ENCODE measurements at places on chromosomes 1 and 21.

GRCh38 chr21:14686466-14687267 is 140.6 kb upstream of the SAMSN1 start:
- DNase-seq: no peak

DNA sequence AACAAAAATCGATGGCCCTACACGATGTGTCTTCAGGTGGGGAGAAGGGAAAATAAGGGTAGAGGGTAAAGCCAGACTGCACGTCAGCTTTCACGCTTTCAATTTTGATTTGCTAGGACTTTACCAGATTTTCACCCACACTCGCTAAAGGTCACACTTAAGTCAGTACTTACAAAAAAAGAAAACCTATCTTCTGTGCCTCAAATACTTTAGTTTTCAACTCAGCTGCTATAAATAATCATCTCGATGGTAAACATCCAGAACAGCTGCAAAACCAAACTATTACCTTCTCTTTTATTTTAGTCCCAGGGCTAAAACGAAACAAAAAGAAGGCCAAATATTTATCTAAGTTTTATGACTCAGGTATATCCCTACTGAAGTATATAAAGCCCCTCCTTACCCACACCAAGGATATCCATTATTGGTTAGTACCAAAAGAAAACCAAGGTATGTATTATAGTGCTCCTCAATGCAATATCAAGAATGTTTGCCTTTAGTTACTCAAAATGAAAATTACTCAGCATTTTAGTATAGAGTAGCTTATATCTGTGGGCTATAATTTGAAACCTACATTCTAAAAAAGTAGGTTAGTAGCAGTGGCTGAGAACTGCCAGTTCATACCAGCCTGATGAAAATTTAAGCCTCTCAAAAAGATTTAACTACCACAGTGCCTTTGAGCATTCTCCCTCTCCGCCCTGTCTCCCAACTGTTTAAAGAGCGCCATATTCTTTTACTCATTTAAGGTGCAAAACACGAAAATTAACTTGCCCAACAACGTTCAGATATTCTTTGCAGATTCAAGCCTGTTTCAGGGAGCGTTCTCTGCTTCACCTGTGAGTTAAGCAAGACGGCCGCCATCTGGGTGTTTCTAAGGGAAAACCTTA is 1.5 kb downstream of the CSDE1 start:
- DNase-seq: no peak

GRCh38 chr1:233787599-233787998 is 116.9 kb upstream of the SLC35F3 start:
- DNase-seq: no peak

GRCh38 chr1:18646786-18647410 is 16.3 kb downstream of the PAX7 start:
- DNase-seq: no peak

- no peak for DNase-seq
Measured at GRCh38 chr1:226157761-226158316, 28.7 kb downstream of the ACBD3 start.

GRCh38 chr1:10676963-10677362 is 119.5 kb downstream of the CASZ1 start:
- no peak for DNase-seq

DNA sequence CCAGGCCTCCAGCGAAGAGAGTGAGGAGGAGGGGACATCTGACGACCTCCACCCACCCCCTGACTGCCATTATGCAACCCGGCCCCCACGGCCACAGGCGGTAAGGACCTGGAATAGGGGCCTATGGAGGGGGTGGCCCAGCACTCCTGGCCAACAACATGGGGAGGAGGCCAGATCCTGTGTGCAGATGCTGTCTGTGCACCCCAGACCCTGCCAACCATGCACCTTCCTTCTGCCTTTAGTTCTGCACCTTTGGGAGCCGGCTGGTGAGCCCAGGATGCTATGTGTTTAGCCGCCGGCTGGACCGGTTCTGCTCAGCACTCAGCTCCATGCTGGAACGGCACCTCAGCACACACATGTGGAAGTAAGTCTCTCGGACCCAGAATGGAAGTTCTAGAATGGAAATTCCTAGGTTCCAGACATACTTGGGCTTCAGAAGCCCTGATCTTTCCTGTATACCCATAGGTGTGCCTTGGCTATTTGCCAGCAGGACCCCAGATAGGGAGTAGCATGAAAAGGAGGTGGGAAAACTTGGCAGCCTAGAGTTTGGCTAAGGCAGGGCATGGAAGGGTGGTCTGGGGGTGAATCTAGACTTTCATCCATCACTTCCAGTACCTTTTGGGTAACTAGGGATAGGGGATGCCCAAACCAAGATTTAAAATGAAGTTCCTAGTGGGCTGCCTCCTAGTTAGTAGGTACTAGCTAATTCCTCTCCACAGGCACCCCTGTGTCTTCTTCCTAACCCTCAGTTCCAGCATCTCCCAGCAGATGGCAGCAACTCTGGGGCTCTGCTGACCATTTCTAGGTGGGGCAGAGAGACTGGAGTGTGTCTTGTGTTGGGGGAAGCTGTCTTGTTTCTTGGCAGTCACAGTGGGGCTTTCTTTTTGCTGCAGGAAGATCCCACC is 3.6 kb upstream of the CYB561D1 start:
- DNase-seq: peak; percentile 80

DNA sequence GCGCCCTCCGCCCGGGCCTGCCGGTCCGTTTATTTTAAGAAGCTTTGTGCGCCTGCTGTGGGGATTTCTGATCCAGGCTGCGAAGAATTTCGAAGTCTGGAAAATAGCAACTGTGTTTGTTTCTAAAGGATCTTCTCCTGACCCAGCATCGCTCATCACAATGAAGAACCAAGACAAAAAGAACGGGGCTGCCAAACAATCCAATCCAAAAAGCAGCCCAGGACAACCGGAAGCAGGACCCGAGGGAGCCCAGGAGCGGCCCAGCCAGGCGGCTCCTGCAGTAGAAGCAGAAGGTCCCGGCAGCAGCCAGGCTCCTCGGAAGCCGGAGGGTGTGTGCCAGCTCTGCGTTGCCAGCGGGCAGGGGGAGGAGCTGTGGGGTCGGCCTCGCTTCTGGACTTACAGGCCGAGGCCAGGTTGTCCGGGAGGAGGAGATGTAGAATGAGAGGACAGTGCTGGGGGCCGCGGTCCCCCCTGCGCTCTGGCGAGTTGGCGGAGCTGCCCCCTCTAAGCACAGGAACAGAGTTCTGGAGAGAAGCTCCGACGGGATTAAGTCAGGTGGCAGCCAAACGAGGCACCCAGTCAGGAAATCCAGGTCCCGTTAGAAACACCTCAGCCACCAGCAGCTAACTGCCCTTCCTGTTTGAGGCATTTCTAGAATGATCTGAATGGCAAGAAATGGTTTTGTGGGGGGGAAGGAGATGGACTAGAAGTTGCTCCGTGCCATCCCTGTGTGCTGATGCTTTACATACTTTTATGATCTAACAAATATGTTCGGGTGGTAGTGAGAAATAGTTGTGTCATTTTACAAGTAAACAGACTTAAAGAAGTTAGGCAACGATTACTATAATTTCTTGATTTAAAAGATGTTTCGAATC is 948 bp downstream of the TXLNA start:
- no peak for DNase-seq

GRCh38 chr21:14589855-14590563 is 43.9 kb upstream of the SAMSN1 start:
- DNase-seq: no peak

DNA sequence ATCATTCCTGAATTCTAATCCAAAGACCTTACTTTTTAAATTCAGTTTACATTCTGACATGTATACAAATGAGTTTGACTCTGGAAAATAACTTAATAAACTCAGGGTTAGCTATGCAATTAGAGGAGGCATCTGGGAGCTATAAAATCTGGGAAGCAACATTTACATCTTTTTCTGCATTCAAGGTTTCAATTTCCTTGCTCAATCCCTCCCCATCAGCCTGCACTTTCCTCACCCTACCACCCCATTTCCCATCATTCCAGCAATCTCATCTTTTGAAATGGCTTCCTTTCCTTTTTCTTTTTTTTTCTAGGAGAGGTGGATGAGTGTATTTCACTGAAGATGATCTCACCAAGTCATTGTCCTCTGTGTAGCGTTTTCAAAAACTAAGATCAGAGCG is 65.3 kb upstream of the BEND5 start:
- no peak for DNase-seq

- no peak for DNase-seq
Measured at GRCh38 chr1:38221006-38221649, 174.5 kb upstream of the POU3F1 start.

- no peak for DNase-seq
Measured at GRCh38 chr1:173715538-173715844, 710 bp downstream of the KLHL20 start.

DNA sequence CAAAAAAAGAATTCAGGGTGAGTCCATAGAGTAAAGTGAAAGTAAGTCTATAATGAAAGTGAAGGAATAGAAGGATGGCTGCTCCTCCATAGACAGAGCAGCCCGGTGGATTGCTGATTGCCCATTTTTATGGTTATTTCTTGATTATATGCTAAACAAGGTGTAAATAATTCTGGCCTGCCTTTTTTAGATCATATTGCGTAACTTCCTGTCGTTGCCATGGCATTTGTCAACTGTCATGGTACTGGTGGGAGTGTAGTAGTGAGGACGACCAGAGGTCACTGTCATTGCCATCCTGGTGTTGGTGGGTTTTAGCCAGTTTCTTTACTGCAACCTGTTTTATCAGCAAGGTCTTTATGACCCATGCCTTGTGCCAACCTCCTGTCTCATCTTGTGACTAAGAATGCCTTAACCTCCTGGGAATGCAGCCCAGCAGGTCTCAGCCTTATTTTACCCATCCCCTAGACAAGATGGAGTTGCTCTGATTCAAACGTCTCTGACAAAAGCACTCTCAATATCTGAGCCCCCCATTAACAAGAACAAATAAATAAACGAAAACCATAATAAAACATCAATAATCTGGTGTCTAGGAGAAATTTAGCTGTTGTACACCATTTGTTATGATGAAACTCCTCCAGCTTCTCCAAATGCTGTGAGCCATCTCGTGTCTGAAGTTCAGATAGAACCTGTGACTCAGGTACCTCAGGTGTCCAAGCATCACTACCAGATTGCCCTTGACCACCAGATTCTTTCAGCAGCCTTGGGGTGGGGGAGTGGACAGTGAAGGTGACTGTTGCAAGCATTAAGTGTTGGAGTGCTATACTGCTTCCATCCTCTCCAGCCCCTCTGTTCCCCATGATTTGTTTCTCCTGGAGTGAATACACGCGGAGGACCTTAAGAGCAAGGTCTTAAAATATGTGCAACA is 36.0 kb downstream of the EBNA1BP2 start:
- no peak for DNase-seq

- no peak for DNase-seq
Measured at GRCh38 chr1:30883389-30884172, 25.0 kb downstream of the SDC3 start.

- no peak for DNase-seq
Measured at GRCh38 chr1:214451596-214451995, 99.8 kb downstream of the PTPN14 start.

DNA sequence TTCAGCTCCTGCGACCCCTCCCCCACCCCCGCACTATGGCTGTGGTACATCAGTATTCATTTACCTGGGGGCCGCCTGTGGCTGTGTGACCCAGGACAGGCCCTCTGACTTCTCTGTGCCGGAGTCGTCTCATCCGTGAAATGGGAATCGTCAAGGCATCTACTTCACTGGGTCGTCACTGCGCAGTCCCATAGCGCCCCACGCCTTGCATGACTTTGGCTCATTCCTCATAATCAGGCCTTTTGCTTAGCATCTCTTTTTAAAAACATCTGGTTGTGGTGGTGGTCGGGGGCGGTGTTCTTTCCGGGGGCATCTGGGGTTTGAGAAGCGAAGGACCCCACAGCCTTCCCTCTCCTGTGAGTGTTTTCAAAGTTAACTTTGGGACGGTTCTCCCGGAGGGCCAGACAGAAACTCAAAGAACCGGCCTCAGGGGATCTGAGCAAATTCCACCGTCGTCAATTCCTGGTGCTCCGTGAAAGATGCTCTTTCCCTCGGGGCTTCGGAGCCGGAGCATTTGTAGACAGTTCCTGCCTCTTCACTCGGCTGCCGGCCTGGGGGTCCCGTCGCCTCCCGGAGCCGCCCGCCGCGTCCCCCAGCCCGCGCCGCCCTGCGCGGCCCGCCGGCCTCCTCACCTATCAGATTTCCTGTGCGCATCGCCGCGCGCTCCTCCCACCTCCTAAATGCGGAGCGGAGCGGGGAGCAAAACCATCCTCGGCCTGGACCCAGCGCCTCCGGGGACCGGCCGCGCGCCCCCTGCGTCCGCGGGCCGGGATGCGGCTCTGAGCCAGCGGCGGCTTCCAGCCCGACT is at the start of gene B3GALT5:
B3GALT5 (plus strand) TSS at position 708 of the 808 bp plus-strand sequence. CDS start 47,620 bp downstream, outside the sequence.
- no peak for DNase-seq

DNA sequence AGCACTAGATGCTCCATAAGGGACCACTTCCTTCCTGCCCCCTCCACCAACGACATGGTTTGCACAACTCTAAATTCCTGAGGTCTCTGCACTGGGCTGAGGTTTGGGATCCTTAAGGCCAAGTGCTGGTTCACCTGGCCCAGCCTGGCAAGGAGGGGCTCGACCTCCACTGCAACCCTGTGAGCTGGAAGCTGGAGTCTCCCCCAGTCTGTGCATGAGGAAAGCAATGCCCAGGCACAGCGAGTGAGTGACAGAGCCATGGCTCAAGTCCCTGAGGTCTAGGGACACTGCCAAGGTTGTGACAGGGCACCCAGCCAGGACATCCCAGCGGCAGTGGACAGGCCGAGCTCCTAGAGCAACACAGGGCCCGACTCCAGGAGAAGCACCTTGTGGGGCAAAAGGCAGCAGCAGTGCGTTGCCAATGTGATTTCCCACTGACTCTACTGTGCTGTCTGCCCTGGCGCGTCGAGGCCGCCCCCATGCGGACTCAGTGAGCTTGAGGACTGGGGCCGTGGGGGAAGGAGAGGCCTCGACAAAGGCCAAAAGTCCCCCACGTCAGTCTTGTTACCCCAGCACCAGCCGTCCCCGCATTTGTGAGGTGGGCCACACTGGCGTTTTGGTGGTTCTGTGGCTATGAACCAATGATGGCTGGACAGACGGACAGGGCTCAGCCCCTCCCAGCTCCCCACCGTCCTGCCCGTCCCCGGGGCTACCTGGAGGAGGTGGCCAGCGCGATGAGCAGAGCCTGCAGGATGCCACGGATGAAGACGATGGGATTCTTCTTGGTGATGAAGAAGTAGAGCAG is 30.0 kb downstream of the PODN start:
- peak; percentile 70 for DNase-seq

DNA sequence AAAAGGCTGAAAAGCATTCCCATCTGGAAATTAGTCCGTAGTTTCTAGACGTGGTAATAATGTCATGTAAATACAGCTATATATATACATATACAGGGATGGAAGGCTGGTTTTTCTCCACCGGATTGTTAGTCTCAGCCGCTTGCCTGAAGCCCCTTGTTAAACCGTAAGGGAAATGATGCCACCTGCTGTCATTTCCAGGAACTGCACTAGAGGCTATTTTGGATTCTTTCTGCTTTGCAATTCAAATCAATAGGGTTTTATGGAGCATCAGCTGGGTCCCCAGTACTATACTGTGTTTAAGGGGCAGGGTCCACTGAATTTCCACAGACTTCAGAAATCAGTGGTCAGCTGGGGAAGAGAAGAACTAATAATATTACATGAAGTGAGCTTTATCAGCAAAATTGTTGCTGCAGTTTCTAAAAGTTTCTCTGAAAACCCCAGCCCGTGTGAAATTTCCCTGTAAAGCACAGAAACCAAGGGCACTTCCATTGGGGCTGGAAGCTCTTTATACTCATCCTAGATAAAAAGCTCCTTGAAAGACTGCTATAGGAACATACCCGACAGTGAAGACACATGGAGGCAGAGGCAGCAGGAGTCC is 33.8 kb upstream of the MPZL1 start:
- peak; percentile 78 for DNase-seq

All from Kasumi-1 (cell line).